EL (cell line): ENCODE measurements at places on chromosomes 3 and 15.

- peak; percentile 34 for DNase-seq
Measured at GRCh38 chr15:71775856-71776255, 34.5 kb upstream of the NR2E3 start.

DNA sequence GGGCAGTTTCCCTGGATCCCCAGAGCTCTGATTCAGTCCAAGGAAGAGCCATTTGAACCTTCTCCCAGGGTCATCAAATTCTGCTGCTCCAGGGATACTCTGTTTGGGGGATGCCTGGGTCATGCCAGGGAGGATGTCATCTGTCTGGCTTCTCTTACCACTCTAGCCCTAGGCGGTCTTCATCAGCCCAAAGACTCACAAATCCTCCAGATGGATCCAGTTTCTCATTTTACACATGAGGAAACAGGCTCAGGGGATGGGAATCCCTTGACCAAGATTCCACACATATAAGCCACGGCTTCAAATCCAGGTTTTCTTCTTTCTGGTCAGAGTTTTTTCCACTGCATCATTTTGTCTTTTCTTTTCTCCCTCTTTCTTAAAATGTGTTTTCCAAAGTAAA, 36.7 kb downstream of the SLC28A1 start:
- peak; percentile 27 for DNase-seq

GRCh38 chr3:187630404-187630803, 39.8 kb downstream of the SST start:
- DNase-seq, result no peak

DNA sequence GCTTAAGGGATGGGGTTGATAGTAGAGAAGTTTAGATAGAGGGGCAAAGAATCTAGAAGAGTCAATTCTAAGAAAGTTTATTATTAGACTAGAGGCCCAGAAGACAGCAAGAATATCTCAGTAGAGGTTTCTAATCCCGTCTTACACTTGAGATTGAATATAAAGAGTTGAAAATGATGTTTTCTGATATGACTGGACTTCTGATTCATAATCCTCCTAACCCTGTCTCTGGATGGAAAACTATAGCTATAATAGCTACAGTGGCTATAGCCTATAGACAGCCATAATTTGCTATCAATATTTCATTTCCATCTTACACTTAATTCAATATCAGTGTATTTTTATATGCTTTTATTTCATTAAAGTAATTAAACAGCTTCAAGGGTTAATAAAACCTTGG, 60.0 kb downstream of the GAP43 start:
- no peak for DNase-seq

- DNase-seq, result no peak
Measured at GRCh38 chr3:161713731-161714130, 217.1 kb downstream of the OTOL1 start.

GRCh38 chr3:148714521-148714920, 16.8 kb downstream of the AGTR1 start:
- no peak for DNase-seq

- peak; percentile 47 for DNase-seq
Measured at GRCh38 chr3:104885214-104885814, 481.4 kb upstream of the ALCAM start.

DNA sequence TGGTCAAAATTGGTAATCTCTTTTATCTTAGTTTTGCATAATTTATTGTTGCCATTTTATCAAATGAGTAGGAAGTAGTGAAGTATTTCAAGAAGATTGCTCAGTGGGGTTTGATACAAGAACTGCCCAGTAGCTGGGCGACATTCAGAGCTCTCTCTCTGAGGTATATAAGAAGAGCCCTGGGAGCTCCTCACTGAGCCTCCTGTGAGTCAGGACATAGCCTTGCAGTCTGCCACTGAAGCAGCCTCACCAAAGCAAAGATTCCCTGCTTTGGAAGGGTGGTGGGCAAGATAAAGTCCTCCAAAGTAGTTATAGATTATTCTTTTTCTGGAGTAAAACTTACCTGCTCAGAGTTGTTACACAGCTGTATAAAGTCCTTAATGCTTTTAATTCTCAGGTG, 26.1 kb downstream of the SKIL start:
- peak; percentile 42 for DNase-seq

GRCh38 chr3:78976200-78976599, 791.6 kb downstream of the ROBO1 start:
- DNase-seq, result no peak

- DNase-seq, result no peak
Measured at GRCh38 chr3:128922804-128923459, 43.5 kb downstream of the ACAD9 start.

DNA sequence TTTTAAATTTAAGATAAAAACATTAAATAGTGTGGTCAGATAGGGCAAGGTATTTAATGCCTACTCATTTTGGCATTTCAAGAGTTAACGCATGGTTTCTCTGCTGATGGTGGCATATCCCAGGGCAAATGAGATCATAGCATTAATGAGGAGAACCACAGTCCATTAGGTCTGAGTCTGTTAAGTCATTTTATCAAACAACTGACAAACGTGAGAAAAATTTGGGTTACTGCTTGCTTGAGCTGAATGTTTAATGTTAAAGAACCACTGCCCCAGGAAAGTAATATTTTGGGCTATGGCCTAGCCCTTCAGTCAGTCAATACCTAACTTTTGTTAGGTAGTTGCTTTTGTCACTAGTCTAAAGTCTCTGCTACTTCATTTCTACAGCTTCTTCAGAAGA, 37.9 kb upstream of the SLC2A2 start:
- DNase-seq, result peak; percentile 18

GRCh38 chr3:26437678-26438077, 184.9 kb upstream of the LRRC3B start:
- peak; percentile 88 for DNase-seq

DNA sequence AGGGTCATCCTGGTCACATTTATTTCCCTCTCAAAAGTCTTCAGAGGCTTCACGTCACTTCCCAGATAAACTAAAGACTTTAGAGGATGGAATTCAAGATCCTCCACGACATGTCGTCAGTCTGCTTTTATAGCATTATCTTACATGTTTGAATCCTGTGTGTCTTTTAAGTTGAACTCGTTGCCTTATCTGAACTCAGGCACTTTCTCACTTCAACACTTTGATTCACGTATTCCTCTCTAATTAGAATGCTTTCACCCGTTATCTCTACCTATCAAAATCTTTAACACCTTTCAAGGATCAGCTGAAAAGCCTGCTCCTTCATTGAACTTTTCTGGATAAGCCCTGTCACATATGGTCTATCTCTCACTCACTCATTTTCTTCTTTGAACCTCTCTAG, 97.1 kb downstream of the MAP2K5 start:
- DNase-seq, result no peak

- DNase-seq, result peak; percentile 89
Measured at GRCh38 chr3:124263168-124263567, 271.2 kb upstream of the ROPN1 start.

DNA sequence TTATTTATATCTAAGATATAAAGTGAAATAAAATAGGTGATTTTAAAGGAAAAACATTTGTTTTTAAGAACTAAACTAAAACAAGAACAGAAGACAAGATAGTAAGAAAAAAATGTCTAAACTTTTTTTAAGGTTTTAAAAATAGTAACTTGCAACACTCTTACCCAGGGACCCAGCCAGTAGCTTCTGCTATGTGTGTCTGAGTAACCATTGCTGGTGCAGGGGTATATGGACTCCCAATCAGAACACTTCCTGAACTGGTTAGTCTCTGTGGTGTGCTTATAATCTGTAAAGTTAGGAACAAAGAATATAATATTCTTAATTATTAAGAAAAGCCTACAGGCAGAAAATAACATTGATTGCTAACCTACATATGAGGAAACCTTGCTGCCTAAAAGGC, 118.4 kb downstream of the ATP1B3 start:
- no peak for DNase-seq

- no peak for DNase-seq
Measured at GRCh38 chr3:136730595-136731273, 21.4 kb downstream of the STAG1 start.

DNA sequence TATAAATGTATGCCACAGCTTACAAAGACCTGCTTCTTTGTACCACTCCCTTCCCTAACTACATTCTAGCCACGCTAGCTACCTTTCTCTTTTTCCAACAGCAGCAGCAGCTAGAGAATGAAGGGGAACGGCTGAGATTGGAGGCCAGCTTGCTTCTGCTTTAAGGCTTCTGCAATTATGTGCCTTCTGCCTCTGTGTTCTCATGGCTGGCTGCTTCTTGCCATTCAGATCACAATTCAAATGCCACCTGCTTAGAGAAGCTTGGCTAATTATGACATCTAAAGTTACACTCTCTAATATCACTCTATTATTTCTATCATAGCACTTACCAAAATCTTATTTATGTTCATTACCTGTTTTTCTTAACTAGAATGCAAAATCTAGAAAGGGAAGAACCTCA, 95.2 kb downstream of the RYK start:
- no peak for DNase-seq

DNA sequence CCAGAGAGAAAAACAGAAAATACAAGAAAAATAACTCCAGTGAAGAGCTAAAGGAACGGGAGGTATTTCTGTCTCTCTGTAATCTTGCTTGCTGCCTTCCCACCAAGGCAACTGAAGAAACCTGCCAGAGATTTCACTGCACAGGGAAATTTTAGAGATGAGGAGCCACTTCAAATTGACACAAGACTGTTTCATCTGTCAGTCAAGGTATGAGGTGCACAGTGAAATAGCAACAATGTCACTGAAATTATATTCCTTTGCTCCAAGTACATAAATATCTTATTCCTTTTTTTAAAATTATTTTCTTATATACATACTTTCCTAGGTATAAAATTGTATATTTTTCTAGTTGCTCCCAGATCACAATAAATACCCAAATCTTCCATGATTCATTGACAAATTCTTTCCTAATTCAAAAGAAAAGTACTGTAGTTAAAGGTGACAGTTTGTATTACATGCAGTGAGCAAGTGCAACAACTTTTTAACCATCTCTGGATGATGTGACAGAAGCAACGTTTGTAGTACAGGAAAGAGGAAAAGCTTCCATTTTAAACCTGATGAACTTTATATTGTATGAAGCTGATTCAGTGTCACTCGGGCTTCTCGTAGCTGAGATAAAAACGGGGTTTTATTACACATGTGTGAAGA, 563.4 kb downstream of the TUSC7 start:
- DNase-seq, result no peak

DNA sequence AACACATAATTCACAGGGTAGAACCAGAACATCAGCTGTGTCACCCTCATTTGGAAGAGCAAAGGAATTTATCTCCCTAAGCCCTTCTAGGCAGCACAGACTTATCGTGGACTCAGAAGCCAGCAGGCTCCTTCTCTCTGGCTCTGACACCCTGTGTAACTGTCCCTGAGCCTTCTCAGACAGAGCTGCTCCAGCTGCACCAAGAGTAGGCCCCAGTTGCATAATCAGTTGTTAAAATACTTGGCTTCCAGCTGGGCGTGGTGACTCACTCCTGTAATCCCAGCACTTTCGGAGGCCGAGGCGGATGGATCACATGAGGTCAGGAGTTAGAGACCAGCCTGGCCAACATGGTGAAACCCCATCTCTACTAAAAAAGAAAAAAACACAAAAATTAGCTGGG, 49.4 kb upstream of the ACVR2B start:
- peak; percentile 79 for DNase-seq

DNA sequence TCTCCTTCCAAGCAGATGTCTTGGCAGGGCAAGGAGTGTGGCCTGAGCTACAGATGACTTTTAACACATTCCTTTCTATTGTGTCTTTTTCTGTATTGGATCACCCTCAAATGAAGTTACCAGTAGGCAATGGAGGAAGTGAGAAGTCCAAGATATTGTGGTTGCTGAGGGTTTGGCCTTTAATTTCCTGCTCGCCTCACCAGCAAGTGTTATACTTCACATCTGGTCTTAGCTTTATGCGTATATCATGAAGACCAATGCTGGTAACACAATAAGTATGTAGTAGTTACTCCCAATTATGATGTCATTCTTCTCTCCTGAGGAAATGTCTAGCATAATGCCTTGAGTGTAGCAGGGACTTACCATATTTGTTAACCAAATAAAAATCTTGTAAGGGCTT, 179.9 kb downstream of the ZIC1 start:
- DNase-seq, result peak; percentile 63

- DNase-seq, result peak; percentile 74
Measured at GRCh38 chr3:140942221-140943104, 827 bp downstream of the SLC25A36 start.

GRCh38 chr15:60708684-60709083, 229.7 kb upstream of the ICE2 start:
- no peak for DNase-seq

- DNase-seq, result no peak
Measured at GRCh38 chr15:63593705-63594671, 3.2 kb upstream of the FBXL22 start.

DNA sequence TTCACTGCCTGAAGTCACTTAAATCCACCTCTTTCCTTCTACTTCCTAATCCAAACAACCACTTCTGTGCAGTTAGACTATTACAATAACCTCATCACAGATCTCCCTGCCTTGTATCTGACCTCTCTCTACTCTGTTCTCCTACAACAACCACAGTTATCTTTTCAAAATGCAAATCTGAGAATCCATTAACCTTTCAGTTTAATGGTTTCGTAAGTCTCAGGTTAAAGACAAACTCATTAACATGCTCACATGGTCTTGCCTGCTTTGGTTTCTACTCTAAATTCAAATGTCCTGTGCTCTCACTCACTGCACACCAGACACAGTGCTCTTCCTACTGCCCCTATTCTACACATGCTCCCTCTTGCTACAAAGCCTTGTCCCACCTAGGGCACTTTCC, 406.5 kb upstream of the THBS1 start:
- DNase-seq, result no peak

DNA sequence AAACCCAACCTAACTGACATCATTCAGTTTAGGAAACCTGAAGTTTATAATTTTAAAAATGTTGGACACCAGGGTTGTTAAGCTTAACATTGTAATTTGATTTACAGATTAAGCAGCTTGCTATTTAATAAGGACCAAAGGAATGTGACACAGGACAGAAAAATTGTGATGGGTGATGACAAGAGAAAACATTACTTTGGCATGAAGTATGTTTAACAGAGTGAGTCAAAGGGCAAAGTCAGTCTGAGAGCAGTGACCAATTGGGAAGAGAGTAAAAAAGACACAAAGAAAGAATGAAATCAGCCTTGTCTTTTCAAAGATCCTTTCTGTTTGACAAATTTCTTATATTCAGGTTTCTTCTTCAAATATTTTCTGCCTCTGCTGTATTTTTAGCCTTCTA, 1301.6 kb downstream of the SI start:
- no peak for DNase-seq

- no peak for DNase-seq
Measured at GRCh38 chr3:89558711-89559110, 451.3 kb downstream of the EPHA3 start.

GRCh38 chr15:70096215-70097062, 1.3 kb downstream of the TLE3 start:
- peak; percentile 60 for DNase-seq

DNA sequence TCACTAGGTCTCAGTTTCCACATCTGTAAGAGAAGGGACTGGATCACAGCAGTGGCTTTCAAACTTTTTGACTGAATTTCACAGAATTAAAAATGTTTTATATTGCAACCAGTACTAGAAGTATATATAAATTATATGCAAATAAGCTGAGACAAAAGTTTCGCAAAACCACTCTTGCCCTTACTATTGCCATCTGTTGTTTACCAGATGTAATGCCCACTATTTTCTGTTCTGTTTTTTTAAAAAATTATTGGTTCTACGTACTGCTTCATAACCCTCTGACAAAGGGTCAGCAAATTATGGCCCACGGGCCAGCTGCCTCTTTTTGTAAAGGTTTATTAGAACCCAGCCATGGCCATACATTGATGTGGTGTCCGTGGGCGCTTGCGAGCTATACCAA, 44.8 kb downstream of the PDIA5 start:
- no peak for DNase-seq

GRCh38 chr3:135887220-135887619, 78.3 kb upstream of the PPP2R3A start:
- peak; percentile 72 for DNase-seq

- no peak for DNase-seq
Measured at GRCh38 chr3:19155375-19155774, 7.1 kb downstream of the KCNH8 start.
